H54 (cell line): ENCODE measurements at places on chromosomes 12 and 14.

- no peak for DNase-seq
These were observed 35.4 kb upstream of the EMP1 start for GRCh38 chr12:13161172-13161571.

DNA sequence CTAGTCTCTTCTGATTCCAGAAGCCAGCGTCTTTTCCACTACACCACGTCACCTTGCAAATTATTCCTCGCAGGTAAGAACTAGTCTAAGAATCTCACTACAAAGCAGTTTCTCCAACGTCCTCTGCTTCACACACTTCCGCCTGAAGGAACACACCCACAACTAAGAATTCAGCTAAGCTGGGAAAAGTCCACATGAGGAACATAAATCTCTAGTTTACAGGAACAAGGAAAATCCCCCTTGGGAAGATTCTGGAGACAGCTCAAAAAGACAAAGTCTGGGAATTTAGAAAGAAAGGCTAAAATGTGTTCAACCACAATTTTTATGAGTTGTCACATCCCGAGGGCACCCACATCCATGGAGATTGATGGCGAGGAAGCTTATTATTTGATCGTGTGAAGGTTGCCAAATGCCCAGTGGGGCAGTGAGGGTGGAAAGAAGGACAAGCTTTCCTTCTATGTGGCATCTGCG, 780.2 kb upstream of the TBX3 start:
- no peak for DNase-seq

DNA sequence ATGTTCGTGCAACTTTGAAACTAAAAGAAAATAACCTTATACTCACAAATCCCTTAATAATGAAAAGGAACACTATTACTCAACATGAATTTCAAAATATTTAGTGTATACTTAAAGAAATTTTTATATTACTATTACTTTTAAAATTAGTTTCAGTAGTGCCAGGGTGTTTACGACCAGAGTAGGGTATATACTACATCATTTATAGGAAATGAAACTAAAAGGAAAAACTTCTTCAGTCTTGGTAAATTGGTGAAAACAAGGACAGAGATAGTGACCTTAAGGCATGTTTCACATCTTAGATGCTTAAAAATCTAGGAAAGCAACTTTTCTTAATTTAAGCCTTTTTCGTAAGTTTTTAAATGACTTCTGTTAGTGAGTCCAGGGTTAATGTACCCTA, 4.5 kb downstream of the USP15 start:
- no peak for DNase-seq

- no peak for DNase-seq
These were observed 16.7 kb downstream of the CNIH1 start for GRCh38 chr14:54424479-54424901.

GRCh38 chr14:103546652-103547454, 15.6 kb downstream of the BAG5 start:
- peak; percentile 76 for DNase-seq

DNA sequence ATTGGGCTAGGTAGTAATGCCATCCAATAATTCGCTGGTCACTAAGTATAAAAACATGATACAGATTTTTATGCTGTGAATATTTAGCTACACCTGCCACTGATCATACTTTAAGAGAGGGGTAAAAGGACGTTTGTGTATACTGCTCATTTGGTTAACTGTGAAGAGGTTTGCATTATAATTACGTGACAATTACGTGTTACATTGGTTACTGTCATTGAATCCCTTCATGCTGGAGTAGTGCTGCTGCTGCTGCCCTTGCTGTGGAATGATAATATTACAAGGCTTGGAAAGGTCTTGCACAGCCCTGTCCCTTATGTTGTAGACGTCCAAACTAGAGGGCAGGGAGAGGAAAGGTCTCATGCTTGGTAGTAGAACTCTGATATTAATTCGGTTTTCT, 312.2 kb upstream of the ATP2B1 start:
- DNase-seq = no peak

- DNase-seq = no peak
These were observed 151.0 kb upstream of the SRRM4 start for GRCh38 chr12:118830296-118830695.

DNA sequence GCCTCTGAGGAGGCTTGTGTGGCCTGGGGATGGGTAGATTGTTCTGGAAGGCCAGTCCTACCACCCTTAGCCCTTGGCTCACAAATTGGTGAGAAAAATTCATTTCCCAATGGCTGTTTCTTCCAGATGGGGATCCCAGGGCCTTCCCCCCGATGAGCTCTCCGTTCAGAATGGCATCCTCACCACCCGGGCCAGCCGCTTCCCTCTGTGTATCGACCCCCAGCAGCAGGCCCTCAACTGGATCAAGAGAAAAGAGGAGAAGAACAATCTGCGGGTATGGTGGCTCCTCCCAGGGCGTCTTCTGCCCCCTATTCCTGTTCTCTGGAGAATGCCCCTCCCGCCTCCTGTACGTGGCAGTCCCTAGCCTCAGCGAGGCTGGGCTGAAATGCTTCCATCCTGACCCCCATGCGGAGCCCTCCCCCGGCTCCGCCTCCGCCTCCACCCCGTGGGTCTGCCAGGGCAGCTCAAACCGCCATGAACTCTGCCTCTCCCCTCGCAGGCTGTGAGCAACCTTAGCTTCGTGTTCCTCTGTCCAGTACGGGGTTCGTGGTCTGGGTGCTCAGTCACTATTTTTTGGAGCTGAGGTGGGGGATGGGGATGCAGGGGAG, 57.8 kb downstream of the CCDC92 start:
- DNase-seq = no peak

DNA sequence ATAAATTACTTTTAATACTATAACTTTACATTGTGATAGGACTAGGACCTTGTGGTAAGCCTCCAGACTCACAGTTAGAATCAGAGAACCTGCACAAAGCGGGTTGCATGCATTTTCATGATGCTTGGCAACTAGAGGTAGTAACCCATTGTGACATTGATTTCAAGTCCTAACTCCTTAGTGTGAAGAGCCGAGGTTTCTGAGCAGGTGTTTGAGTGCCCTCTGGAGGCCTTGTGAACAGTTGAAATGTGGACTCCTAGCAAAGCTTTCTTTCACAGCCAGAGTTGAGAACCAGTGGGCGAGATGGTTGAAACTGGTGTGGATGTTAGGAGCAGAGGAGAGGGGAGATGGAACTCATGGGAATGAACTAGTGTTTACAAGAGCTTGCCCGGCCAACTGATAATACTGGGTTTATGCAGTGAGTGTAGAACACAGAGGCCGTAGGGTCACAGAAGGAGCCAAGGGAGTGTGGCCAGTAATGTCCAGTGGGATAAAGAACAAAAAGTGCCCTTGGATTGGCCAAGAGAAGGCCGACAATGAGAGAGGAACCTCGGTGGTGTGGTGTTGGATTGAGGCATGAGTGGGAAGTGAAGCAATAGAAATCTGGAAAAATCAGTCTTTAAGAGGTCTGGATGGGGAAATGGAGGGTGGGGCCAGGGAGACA, 10.9 kb downstream of the ZNF664 start:
- no peak for DNase-seq

GRCh38 chr14:20855652-20856291, 35.4 kb upstream of the RNASE3 start:
- peak; percentile 25 for DNase-seq

DNA sequence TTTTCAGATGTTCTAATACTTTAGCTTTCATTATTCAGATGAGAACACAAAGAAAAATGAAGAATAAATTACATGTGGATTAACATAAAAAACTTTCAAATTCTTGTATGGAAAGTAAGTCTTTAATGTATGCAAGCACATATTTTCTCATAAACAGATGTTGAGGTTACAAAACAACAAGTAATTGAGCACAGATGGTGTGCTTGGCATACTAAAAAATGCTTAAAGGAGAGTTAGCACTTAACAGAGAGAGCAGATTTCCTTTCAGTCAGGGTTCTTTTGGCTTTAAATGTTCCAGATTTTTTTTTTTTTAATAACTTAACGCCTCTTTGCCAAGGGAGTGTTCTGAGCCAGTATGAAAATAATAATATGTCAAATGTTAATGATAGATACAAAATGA, 96.0 kb downstream of the RASSF9 start:
- DNase-seq = no peak

GRCh38 chr12:15897433-15897832, 13.7 kb upstream of the DERA start:
- DNase-seq = no peak

GRCh38 chr14:76876076-76876475, 49.9 kb downstream of the LRRC74A start:
- peak; percentile 51 for DNase-seq

- no peak for DNase-seq
These were observed 4.5 kb downstream of the GRIN2B start for GRCh38 chr12:13976880-13977279.

- DNase-seq = no peak
These were observed 14.7 kb downstream of the ZNF641 start for GRCh38 chr12:48336061-48336460.

DNA sequence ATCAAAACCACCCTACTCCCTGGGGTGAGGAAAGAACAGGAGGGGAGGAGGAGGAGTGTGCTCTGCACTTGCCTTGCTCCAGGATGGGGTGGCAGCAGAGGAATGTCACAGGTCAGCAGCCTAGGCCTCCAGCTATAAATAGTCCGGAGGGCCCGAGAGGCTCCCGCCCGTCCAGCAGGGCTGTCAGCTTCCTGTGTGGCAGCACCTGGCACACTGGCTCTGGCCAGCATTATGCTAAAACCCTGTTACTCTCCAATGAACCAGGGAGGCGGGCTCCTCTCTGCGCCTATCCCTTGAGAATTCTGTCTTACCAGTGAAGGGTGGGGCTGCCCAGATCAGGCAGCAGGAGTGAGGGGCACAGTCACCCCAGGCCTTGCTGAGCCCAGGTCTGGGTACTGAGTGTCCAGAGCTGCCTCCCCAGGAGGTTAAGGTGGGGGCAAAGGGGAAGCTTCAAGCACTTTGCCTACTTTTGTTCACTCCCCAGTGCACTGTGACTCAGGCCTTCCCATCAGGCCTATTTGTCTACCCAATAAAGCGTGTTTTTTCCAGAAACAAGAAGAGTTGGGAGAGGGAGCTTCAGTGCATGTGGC, 1.2 kb upstream of the COX14 start:
- DNase-seq = peak; percentile 82

GRCh38 chr12:68899251-68899771, 33.7 kb downstream of the CPM start:
- DNase-seq = no peak

- no peak for DNase-seq
These were observed 27.6 kb downstream of the TCTN1 start for GRCh38 chr12:110641521-110641920.

DNA sequence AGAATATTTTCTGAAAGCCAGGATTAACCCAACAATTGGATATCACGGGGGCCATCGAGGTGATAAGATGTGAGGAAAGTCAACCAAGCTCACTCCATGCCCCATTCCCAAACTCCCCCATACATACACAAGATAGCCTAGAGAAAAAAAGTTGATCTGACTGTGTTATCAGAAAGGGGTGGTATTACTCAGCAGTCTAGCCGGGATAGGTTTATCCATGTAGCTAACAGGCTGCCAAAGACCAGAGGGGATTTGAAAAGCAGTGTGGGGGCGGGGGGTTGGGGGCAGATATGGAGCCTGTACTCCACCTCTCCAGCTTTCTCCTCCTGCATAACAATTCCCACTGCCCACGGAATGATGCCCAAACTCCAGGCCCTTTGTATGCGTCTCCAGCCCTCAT, 13.2 kb upstream of the MAP1LC3B2 start:
- DNase-seq = no peak

DNA sequence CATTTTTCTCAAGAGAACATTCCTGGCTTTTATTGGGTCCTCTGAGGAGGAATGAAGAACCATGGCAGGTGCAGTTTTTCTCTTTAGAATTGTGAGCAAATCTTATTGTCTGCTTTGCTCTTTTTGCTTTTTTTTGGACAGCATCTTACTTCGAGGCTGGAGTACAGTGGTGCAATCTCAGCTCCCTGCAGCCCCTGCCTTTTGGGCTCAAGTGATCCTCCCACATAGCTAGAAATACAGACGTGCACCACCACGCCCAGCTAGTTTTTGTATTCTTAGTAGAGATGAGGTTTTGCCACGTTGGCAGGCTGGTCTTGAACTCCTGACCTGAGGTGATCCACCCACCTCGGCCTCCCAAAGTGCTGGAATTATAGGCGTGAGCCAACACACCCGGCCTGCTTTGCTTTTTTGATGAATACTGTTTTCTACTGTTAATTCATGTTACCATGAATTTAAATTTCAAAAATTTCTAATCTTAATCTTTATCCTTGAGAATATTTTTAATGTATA, 71.5 kb downstream of the POLR3B start:
- no peak for DNase-seq

GRCh38 chr14:63852817-63853731, at the start of gene SYNE2:
SYNE2 (plus strand) TSS chr14:63853004; CDS start chr14:63909149, 56,145 bp downstream.
- DNase-seq = peak; percentile 81

GRCh38 chr12:29702972-29703371, 80.8 kb downstream of the TMTC1 start:
- no peak for DNase-seq

DNA sequence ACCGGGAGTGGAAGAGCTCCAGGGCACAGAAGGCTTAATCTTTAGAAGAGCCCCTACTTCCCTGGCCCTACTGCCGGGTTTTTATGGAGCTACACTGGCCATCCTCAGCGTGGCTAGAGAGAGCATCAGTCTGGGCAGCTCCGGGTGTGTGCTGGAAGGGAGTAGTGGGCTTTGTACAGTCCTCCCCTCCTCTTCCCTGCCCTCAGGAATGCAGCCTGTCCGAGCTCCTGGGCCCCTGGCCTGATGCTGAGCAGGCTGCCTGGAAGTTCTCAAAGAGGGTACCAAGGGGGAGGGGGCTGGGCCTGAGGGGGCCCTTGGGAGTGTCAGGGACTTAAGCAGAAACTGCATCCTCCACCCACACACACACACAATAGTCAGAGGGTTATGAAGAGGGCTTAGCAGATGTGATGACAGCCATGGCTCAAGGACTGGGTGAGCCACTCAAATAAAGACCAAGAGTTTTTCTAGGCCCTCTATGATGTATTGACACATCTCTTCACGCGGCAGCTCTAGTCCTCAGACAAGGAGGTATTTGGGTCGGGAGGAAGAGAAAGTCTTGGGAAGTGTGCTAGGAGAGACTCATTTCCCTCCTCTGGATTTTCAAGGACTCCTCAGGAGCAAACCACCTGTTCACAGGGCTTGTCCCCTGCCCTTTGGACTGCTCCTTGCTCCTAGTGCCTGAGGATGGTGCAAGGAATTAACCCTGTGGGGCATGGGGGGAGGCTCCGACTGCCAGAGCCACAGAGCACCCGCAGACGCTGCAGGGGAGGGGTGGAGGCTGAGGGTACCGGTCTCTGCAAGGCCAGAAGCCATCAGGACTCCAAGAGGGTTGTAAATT, 16.5 kb upstream of the FIGNL2 start:
- no peak for DNase-seq

DNA sequence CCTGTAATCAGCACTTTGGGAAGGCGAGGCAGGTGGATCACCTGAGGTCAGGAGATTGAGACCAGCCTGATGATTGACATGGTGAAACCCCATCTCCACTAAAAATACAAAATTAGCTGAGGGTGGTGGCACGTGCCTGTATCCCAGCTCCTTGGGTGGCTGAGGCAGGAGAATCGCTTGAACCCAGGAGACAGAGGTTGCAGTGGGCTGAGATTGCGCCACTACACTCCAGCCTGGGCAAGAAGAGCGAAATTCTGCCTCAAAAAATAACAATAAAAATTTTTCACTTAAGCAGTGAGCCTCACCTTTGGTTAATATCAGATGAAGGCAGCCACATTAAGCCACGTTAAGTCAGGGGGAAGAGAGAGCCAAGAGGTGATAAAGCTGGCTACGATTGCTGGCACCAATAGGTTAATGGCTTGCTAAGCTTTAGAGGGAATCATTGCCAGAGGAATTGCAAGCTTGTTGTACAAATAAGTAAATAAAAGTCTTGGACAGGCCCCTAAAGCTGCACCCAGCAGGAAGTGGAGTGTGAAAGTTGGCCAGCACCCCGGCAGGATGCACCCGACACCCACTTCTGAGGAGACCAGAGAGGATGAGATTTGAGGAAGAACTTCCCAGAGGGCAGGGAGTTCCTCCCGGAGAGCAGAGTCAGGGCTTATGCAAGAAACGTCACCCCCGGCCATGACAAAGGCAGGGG, 41.3 kb upstream of the TESC start:
- DNase-seq = no peak
